NAMALWA (cell line): ENCODE measurements at places on chromosomes 3 and 15.

DNA sequence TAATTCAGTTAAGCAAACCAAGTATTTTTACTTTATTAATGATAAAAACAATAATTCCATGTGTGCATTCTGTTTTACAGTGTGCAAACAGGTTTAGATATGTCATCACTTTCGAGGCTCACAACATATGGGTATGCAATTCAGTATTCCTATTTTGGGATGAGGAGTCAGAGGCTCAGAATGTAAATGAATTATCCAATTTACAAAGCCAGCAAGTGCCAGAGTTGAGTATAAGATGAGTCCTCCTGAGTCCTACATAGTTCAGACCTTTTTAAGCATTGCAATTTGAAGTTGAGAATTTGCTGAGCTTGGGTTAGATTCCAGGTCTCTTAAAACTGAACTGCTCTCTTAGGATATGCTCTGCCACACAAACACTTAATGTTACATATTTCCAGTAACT lies 424.2 kb upstream of the ROBO2 start:
- DNase-seq, result no peak

DNA sequence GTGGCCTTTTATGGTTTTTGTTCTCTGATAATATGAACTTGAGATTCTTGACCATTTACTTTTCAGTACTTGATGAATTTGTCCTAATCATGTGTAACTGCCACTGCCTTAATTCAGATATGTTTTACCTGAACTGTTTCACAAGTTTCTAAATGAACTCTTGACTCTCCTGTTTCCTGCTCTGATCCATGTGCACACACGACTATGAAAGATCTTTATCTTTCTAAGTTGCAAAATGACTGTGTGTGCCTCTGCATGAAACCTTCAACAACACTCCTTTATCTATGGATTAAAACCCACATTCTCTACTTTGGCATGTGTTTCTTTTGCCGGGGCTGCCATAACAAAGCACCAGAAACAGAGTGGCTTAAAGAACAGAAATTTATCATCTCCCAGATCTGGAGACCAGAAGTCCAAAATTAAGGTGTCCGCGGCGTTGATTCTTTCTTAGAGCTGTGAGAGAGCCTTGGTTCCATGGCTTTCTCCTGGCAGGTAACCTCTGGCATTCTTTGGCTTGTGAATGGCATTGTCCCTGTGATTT lies 275.0 kb downstream of the ADAMTSL3 start:
- no peak for DNase-seq

- DNase-seq, result no peak
Measured at GRCh38 chr3:127728417-127729015, 55.8 kb downstream of the ABTB1 start.

DNA sequence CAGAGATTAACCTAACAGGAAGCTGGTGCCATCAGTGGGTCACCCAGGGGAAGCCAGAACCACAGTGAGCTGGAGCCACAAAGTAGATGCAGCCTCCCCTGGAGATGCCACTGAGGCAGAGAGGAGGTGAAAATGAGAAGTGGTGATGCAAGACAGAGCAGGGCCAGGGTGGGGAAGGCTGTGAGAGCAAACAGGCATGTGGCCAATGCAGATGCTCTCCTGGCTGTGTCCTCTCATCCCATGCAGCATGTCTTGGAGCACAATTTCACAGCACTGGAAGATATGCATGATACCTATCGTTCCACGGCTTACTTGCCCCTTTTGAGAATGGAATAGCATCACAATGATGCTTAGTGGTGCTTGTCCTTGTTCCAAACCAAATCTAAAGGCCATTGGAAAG lies 126.3 kb downstream of the ABHD5 start:
- no peak for DNase-seq

DNA sequence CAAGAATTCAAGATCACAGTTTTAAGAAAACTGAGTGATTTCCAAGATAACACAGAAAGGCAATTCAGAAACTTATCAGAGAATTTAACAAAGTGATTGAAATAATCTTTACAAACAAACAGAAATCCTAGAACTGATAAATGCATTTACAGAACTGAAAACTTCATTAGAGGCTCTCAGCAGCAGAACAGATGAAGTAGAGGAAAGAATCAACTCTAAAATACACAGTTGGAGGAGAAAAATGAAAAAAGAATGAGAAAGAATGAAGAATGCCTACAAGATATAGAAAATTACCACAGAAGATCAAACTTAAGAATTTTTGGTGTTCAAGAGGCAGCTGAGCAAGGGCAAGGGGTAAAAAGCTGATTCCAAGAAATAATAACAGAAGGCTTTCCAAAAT lies 168.8 kb downstream of the POLR2M start:
- no peak for DNase-seq

DNA sequence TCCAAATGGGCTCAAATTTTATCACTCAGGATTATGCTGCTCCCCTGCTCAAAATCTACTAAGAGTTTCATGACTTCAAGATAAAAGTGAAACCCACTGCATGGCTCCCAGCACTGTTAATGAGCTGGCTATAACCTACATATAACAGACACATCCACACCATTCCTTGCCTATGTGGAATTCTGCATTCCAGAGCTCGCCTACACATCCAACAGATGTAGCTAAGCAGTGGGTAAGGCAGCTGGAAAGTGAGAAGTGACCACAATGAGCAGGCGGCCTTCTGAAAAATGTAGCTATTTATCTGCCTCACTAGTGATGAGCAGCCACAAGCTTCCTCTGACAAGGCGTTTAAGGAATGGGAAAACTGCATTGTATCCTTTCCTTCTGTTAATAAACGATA lies 92.0 kb upstream of the TRIM42 start:
- no peak for DNase-seq

- peak; percentile 60 for DNase-seq
Measured at GRCh38 chr3:149277331-149277813, 55.7 kb upstream of the CP start.

- no peak for DNase-seq
Measured at GRCh38 chr15:70293591-70294470, 196.1 kb upstream of the TLE3 start.

- DNase-seq, result no peak
Measured at GRCh38 chr15:50227076-50227475, 38.5 kb downstream of the HDC start.

DNA sequence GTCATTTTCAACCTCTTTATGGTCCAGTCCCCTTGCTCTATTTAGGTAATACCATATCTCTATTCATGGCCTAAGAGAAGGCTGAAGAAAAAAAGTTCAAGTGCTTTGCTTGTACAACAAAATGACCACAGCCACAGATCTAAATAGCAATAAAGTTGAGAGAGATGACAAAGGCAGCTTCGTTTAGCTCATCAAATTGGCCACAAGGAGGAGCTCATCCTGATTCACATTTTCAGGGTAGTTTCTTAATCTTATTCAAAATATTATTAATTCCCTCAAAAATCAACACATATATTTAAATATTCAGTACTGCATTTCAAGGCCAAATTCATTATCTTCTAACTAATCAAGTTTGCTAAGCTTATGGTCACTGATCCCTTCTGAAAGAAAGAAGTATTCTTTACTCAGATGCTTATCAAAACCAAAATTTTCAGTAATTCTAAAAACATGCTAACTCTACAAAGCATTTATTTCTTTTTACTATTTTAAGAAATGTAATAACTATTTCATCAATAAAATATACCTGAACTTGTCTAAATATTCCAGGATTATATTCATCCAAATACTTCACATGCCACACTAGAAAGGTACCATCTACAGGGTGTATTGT lies 85.5 kb downstream of the DMXL2 start:
- peak; percentile 40 for DNase-seq

GRCh38 chr3:100144255-100144866 lies 30.1 kb upstream of the FILIP1L start:
- no peak for DNase-seq

GRCh38 chr3:149727656-149728055 lies 24.6 kb downstream of the COMMD2 start:
- no peak for DNase-seq

DNA sequence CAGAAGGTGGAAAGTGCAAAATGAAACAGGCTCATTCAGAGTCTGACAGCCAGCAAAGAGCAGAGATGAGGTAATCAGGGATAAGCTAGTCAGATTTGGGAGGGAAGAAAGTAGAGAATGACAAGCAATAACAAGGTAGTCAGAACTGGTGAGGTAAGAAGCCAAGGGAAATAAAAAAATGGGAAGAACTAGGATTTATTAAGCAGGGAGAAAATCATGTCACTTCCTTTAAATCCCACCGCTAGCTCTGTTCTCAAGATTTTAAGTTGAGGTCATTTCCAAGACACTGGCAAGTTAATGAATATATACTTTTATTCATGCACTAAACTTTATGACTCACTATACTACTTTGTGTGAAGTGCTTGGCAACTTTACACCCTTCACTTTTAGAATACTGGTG lies 1106.8 kb downstream of the IGSF11 start:
- no peak for DNase-seq

DNA sequence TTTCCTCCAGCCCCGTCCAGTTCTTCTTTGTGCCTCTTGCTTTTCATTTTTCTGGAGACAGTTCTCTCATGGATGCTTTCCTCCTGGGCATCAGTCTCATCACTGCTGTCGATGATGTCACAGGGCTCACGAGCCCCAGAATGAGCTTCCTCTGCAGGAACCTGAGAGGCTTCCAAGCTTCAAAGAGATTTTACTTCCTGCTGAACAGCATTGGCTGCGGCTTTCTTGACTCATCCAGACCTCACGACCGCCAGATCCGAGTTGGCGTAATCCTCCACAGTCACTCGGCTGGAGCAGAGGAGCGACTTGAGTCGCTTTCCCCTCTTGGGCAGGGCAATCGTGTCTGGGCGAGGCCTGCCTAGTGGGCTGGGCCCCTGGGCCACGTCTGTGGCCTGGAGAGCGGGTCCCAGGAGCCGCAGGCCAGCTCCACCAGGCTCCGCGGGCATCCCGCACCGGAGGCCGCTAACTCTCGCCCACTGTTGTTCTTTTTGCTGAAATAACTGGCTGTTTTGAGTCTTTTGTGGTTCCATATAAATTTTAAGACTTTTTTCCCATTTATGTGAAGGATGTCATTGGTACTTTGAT lies 20.8 kb upstream of the FAN1 start:
- no peak for DNase-seq

DNA sequence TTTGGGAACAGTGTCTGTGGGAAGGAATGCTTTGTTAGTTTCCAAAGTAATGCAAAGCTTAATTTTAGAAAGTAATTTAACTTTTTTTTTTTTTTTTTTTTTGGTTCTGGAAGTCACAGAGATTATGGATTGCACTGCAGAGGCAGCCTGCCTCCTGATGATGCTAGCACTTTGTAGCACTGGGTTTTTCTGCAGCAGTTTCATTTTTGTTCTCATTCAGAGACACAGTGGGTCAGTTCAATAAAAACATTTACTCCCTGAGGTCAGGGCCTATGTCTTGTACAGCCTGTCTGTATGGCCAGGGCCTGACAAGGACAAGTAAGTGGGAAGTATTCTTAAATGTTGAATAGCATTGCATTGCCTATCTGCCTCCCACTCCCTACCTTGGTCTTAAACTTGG lies 39.0 kb upstream of the NDUFB4 start:
- no peak for DNase-seq

GRCh38 chr15:86515625-86516024 lies 436.0 kb downstream of the AGBL1 start:
- DNase-seq, result no peak

DNA sequence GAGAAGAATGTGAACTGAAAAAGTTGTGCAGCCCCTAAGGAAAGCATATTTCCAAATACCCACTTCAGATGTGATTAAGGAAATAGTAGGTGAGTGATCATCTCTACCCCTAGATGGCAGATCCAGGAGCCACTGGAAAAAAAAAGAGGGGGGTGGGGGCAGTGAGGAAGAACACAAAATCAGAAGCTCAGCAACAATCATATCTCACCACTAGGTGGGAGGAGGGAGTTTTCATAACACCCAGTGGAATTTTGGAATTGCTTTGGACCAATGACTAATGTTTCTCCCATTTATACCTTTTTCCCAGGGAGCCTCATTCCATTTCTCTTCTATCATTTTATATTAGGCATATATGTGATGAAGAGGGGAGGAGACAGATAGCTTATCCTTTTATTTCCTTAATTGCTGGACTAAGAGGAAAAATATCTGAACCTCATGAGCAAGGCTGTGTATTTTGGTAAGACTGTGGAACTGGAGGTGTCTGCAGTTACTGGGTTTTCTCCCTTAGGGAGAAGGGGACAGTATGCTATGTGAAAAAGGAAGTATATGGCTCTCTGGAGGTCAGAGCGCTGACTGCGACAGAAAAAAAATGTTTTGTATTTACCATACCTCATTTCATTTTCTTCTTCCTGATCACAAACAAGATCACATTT lies 363.4 kb downstream of the GAP43 start:
- peak; percentile 51 for DNase-seq

DNA sequence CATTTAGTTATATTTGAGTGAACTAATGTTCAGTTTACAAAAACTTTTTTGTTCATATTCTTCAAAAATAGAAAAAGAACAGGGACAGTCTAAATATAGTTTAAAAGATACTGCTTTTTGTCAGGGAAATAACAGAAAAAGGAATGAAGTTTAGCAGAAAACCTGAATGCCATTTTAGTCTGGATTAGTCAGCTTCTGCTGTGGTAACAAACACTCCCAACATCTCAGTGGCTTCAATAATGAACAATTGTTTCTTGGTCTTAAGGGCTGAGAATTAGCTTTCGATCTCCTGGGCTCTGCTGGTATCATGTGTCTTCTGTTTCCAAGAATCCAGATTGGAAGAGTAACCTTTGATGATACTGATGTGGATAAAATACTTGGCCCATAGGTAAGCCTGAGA lies 12.4 kb upstream of the USP13 start:
- DNase-seq, result no peak

- no peak for DNase-seq
Measured at GRCh38 chr3:46882377-46883053, 5.0 kb downstream of the PTH1R start.

DNA sequence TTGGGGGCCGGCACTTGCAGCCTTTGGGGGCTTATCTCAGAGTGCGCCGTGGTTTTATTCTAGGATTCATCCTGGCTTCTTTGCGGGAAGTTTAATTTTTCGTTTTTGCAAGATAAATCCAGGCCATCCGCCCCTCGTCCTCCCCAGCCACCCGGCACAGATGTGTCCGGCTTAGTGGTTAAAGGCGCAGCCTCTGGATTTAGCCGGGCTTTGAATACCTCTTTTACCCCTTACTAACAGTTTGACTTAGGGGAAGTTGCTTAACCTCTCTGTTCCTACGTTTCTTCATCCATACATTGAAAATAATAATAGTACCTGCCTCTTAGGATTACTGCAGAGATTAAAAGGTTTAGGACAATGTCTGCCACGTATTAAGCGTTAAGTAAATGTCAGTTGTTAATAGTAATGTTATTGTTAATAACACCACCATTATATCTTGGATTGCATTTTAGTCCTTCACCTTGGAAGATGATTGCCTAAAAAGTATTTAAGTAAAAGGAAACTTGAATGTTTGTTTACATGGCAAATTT lies 714 bp downstream of the ECT2 start:
- DNase-seq, result peak; percentile 62

GRCh38 chr3:14512281-14512941 lies 27.7 kb downstream of the GRIP2 start:
- DNase-seq, result no peak
